ENCODE measurements at places on chromosomes 6 and 20.

DNA sequence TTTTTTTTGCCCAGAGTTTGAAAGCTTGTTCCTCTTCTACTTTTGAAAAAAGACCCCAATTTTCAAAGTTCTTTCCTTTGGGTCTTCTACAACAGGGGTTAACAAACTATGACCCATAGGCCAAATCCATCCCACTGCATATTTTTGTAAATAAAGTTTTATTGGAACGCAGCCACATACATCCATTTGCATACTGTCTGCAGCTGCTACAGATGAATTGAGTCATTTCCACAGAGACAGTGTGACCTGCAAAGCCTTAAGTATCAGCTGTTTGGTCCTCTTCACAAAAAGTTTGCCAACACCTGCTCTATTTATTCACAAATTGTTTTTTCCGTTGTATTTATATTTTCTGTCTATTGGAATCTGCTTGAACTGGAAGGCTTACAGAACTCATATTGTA, 189.2 kb downstream of the TBC1D7 start:
- no peak for DNase-seq

- DNase-seq = no peak
Observed at GRCh38 chr20:40698281-40698680, 9.2 kb upstream of the MAFB start.

DNA sequence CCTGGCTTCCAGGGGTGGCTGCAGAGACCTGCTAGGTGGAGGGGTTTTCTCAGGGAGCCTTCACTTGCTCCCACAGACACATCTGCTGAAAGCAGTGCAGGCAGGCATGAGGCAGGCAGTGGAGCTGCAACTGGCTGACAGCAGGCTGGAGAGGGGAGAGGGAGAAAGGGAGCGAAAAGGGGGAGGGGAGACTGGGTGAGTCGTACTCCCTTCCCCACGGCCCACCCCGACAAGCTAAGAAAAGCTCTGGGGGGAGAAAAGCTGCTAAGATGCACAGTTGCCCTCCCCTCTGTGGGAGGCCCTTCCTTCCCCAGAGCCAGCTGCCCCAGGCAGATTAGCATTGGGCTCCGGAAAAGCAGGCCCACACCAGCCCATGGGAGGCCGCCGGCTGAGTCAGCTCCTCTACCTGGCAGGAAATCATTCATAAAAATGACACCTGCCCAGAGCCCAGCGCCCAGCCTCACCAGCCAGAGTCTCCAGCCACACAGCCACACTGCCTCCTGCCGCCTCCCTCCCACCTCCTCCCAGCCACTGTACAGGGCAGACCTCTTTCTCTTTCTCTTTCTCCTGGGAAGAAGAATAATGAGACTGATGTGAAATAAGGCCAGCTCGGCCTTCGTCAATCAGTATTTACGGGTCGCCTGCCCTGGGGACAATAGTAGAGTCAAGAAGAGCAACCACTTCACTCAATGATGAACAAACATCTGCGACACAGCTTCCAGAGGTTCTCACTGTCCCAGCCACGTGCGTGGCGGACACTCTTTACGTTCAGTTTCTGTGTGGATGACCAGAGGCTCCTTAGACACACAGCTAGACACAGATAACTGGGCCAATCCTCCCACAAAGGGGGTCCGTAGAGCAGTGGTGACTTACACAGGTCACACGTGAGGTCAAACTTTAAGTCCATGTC, 7.7 kb upstream of the C20orf203 start:
- DNase-seq = no peak

DNA sequence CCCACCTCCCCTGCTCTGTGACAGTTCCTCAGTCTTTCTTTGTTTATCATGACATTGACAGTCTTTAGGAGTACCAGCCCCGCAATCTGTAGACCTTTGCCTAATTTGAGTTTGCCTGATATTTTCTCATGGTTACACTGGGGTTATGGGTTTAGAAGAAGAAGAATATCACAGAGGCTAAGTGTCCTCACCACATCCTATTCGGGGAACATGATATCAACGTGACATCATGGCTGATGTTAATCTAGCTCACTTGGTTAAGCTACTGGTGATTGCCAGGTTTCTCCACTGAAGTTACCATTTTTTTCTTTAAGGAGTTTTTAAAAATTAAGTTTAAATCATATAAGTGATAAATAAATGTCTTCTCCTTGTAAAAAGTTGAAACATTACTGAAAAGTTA, 127.5 kb downstream of the CEP57L1 start:
- DNase-seq = no peak

- DNase-seq = no peak
Observed at GRCh38 chr6:165274611-165275010, 34.8 kb downstream of the C6orf118 start.
